ENCODE measurements at places on chromosomes 2 and 18. TPM values are rescaled to one million over a fixed set of nuclear protein-coding genes. Genes with fewer than 3 reads are reported as not detected.

RAB27B gene
- total RNA-seq: 27.6 TPM

FBXO36 gene
- total RNA-seq: 6.5 TPM

PDE1A gene
- 89.0 TPM for total RNA-seq

ZAP70 gene
- total RNA-seq: not detected

NT5DC4 gene
- not detected for total RNA-seq

CD302 gene
- total RNA-seq: 24.0 TPM

DCDC2C gene
- total RNA-seq: not detected

SPR gene
- total RNA-seq: 22.7 TPM
